NCI-H1930 (cell line): ENCODE measurements at places on chromosomes 12 and 14.

DNA sequence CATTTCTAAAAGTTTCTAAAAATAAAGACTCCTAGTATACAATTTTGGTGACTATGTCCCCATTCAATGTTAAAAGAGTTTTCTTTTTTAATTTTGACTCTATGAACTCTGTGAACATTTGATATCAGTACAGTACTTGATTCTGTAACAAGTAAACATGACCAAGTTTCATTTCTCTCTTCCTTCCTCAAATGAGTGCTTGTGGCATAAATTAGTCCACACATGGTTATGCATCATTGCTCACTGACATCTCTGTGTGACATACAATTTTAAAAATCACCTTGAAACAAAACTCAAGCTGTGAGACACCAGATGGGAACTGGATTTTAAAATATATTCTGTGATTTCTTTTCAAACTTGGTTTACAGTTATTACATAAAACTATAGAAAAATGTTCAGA lies 253.9 kb upstream of the MDGA2 start:
- no peak for DNase-seq

DNA sequence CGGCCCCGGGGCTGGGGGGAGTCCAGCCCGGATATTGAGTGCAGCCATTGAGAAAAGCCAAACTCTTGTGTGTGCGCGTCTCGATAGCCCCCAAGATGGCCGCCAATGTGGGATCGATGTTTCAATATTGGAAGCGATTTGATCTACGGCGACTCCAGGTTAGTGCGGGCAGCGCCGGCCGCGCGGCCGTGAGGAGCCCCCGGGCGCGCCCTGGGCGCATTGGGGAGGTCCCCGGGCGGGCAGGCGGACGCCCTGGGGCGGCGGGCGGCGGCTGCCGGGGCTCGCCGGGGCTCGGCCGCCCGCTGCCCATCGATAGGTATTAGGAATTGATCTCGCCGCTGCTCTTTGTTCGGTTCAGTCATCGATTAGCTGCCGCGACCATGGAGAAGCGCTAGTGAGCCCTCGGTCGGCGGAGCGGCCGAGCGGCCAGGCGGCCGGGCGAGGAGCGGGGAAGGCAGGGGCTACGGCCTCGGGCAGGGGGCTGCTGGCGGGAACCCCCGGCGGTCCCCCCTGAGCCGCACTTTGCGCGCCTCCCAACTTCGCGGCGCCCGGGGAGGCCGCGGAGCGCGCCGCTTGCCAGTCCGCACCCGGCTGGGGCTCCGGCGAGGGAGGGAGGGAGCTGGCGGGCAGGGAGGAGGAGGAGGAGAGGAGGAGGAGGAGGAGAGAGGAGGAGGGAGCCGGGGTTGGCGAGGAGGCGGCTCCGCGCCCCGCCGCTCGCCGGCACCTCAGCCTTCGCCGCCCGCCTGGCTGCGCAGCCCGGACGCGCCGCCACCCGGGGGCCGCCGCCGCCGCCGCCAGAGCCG lies 113.9 kb upstream of the MYL2 start:
- DNase-seq: no peak

DNA sequence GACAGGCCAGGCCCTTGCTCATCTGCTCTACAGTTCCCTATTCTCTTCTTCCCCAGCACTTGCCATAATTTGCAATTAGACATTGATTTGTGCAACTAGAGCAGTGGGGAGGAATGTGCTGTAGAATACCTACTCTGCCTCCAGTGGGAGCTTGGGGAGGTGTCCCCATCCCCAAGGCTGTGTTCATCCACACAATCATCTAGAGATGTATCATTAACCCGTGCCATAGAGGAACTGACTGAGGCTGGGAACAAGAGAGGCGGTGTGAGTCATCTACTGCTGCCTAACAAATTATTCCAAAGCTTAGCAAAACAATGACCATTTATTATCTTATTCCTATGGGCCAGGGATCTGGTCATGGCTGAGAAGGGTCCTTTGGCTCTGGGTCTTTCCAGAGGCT lies 5.1 kb upstream of the OTUB2 start:
- no peak for DNase-seq

- DNase-seq: no peak
These were observed 282 bp upstream of the IGFBP6 start for GRCh38 chr12:53097207-53097563.

DNA sequence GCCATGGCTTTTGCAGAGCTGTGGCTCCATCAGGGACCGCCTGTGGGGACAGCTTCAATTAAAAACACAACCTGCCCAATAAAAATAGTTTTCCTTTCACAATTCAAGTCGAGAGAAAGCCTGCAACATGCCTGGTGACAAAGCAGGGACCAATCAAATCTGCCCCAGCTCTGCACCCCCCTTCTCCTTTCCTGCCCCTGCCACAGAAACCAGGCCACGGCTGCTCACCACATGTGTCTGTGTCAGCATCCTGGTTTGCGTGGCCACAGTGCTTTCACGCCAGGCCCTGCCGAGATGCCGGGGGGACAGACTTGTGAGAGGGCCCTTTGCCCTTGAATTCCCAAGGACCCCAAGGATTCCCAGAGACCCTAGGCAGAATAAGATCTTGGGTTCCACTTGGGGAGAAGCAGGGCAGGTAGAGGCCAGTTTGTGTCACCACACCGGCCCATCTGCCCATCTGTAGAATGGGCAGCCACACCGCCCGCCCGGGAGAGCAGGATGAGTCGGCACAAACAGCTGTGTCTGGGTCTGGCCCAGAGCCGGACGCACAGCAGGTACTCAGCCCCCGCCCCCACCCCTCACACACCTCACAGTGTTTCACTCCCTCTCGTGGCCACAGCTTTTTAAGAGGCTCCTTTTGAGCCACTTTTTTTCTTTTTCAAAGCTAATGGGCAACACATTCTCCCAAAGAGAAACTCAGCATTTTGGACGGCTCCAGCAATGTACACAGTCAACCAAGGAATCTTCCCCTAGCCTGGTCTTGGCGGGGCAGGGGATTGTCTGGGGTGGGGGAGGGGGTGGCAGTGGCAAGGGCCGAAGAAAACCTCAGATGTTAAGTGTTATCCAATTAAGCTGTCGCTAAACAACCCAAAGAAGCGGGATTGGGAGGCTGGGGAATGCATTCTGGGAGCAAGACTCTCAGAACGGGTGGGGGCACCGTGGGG lies 41.5 kb downstream of the BCL11B start:
- no peak for DNase-seq

DNA sequence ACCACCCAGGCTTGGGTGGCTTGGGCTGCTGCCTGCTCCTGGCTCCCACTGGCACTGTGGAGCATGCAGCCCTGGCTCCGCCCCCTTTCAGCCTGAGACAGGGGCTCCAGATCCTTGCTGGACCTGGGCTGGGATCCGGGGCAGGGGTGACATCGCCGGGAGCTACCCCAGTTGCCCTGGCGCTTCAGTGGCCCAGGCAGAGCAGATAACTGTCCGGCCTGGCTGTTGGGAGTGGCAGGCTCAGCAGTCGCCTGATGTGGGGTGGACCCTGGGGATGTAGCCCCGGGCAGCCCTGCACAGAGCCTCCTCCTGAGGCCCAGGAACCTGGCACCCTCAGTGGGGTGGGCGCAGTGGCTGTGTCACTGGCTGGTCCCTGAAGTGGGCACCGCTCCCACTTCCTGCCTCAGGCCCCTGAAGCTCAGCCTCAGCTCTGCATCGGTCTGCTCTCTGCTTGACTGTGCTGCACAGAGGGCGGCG lies 57.9 kb downstream of the FUT8 start:
- DNase-seq: no peak

DNA sequence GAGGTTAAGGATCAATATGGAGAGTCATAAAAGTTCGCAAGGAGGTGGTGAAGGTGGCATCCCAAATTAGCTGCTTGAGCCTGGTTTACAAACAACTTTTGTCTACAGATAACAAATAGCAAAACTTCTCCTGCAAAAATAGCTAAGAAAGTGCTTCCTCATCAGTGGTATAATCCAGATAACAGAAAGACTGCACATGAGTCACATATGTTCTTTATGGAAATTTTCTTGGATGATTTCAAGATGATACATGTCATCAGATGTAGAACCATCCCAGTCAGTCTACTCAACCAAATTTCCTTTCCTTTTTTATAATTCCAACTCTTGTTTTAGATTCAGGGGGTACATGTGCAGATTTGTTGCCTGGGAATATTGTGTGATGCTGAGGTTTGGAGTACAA lies 133.0 kb downstream of the BTG1 start:
- no peak for DNase-seq

- no peak for DNase-seq
These were observed 107.1 kb downstream of the MYRFL start for GRCh38 chr12:69932154-69932553.

DNA sequence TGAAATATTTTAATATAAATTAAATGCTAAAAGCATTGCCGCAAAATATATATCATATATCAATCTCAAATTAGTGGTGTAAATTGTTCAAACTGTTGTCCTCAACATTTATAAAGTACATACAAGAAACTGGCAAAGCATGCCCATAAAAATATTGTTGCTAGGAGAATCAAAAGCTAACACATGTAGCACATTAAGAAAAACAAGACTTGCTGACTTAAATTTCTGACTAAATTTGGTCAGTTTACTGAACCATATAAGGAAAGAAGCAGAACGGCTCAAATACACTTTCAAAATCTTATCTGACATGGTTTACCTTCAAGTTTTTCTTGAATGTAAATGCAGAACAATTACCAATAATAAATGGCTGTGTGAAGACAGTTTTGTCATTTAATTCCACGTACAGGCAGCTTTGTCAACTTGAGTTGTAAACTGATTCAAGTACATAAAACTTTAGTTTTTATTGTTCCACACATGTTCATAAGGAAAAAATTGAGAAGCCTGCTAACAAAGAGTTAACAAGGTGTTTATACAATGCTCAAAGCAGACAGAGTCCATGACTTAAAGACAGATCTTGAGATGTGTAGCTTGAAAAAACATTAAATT lies 50.4 kb downstream of the PPP1R12A start:
- DNase-seq: no peak

DNA sequence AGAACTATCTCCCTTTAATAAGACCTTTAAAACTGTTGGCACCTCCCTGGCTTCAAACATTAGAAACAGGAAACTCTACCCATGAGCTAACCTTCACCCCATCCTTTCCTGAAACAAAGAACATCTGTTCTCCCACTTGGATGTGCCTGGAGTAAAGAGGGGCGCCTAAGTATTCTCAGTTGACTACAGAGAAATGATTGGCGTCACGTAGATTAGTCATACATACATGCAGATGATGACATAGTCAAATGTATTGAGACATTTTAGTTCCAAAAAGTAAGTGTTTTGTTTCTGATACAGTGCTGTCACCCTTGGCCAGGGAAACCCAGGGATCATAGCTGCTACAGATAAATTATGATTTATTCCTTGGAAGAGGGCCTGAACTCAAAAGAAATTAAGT lies 260.0 kb upstream of the PLEKHG7 start:
- no peak for DNase-seq
